M059J (cell line): ENCODE measurements at places on chromosomes 11 and 22.

- DNase-seq = no peak
These were observed 130.8 kb downstream of the GALNT18 start for GRCh38 chr11:11491014-11491413.

- no peak for DNase-seq
These were observed 36.2 kb upstream of the PAK1 start for GRCh38 chr11:77510095-77510494.

GRCh38 chr11:61056981-61057380, 45.3 kb upstream of the CD5 start:
- no peak for DNase-seq

- peak; percentile 53 for DNase-seq
These were observed 764 bp upstream of the PACSIN3 start for GRCh38 chr11:47186700-47187695.

- peak; percentile 61 for DNase-seq
These were observed 17.7 kb downstream of the RBFOX2 start for GRCh38 chr22:36010882-36011281.

- DNase-seq = no peak
These were observed 27.1 kb downstream of the CTNND1 start for GRCh38 chr11:57788703-57789088.

DNA sequence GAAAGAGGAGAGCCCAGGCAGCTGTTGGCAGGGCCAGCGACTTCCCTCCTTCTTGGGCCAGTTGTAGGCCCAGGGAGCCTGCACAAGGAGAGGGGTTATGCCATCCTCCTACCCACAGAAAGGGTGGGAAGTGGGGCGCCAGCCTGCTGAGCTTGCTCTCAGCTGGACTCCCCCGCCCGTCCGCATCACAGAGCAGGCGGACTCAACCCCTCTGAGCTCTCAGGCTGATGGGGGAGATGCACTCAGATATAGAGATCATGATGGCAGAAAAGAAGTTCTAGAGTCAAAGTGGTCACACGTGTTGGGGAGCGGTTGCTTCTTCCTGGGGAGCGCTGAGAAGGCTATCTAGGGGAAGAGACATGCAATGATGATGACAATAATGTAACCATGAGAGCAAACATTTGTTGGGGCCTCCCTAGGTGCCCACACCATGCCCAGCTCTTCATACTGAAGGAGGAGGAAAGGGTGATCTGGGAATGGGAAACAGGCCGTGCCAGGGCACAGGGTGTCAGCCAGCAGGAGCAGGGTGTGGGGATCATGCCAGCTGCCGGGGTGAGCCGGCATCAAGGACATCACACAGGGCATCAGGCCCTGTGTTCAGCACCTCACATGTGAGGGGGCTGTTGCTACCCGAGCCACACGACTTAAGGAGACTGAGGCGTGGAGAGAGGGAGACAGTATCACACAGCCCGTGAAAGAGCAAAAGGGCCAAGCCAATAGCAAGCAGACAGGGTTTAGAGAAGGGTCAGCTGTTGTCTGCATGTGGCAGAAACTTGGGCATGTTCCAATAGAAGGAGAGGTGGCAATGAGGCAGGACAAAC, 7.7 kb downstream of the SLC35E4 start:
- DNase-seq = no peak

DNA sequence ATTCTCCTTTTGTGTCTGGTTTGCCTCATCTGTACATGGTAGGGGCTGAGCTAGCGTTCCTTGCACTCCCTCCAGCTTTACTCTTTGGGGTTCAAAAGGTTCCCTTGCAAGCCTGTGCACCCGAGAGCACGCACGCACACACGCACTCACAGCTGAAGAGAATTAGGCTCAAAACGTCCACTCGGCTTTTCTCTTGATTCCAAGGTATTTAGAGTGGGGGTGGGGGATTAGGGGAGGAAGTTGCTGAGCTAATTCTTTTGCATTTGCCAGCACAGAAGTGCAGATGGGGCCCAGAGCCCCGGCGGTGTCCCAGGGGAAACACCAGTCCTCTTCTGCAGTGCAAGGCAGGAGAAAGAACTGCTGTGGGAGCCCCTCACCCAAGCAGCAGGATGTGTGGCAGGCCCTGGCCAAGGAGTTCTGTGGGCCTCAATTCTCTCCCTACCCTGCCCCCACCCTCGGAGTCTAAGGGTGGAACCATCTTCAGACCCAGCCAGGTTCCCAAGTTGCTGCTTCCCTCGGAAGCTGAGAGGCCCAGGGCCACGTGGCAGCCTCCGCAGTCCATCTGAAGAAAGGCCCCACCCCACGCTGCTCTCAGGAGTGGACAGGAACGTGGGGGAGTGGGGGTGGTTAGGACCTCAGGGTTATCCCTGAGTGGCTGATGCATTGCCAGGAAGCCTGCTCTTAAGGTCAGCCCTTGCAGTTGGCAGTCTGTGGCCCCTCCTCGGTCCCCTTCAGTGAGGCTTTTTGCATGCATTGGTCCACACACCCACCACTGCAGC, 3.8 kb upstream of the KCNQ1OT1 start:
- no peak for DNase-seq

GRCh38 chr22:22787786-22788459, 99.7 kb upstream of the IGLL5 start:
- DNase-seq = peak; percentile 13

GRCh38 chr11:117911694-117912093, 17.5 kb downstream of the TMPRSS13 start:
- no peak for DNase-seq

- peak; percentile 97 for DNase-seq
These were observed 96.6 kb upstream of the AKIP1 start for GRCh38 chr11:8814209-8814922.

GRCh38 chr11:86891036-86891435, 64.2 kb downstream of the FZD4 start:
- no peak for DNase-seq

DNA sequence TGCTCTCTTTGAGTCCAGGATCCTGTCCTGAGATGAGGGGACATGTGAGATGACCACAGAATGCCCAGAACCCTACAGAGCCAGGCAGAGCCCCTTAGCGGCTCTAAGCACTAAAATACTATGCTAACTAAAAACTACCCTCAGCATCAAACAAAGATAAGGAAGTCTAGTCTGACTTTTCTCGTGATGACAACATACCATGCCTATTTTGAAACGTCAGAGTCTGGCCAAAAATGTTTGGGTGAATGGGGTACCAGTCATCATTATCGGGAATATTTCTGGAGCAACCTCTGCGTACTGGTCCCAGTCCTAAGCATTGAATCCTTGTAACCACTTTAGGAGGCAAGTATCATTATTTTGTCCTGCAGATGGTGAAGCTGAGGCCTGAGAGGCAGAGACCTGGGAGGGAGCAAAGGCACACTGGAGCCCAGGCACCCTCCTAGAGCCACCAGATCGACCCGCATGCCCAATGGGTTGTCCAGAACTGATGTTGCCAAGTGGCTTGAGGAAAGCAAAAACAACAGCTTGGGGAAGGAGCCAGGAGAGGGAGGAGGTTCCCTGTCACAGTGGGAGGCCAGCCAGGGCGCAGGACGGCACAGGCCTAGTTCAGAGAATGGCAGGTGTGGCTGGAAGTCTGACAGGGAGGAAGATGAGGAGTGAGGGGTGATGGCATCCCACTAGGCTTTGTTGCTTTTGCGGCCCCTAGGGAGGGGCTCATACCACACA, 7.2 kb upstream of the OSM start:
- no peak for DNase-seq

DNA sequence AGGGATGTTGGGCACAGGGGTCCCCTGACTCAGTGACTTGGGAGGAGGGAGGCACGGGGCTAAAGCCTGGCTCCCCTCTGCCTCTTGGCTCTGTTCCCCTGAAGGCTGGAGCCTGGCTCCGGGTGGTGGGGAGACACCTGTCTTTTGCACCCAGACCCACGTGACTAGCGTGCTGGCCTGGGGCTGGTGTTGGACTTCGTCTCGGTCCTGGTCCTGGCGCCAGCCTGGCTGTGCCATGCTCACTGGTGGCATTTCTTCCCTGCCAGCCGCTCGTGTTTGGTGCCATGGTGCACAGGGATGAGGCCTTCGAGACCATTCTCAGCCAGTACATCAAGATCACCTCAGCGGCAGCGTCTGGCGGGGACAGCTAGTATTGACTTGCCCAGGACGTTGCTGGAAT, 56.7 kb downstream of the GRAMD4 start:
- no peak for DNase-seq

DNA sequence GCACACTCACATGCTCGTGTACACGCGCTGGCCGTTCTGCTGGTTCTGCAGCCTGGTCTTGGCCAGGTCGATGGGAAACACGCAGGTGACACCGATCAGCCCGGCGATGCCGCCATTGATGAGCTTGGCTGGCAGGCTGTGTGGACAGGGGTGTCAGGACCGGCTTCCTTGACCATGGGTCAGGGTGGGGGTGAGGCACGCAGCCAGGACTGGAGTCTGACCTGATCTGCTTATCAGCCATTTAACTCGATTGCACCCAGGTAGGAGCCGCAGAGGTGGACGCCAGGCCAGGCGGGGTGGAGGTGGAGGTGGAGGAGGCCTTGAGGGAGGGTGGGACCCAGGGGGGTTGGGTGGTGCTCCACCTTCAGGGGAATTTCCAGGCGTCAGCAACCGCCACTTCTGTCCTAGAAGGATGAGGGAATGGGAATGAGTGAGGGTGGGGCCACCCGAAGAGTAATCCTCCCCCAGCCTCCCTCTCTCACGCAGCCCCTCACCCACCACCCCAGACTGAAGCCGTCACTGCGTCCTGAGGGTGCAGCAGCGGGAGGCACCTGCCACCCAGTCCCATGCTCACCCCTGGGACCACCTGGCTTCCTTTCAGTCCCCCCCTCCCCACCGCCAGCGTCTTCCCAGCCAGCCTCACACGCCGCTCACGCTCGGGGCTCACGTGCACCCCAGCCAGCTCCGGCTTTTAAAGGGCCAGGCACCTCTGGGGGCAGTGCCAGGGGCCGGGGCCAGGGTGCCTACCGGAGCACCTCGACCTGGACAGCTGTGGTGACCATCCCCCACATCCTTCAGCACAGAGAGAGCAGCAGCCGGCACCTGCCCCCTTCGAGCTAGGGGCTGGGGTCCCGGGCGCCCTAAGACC, 3.1 kb downstream of the SLC25A22 start:
- DNase-seq = no peak

DNA sequence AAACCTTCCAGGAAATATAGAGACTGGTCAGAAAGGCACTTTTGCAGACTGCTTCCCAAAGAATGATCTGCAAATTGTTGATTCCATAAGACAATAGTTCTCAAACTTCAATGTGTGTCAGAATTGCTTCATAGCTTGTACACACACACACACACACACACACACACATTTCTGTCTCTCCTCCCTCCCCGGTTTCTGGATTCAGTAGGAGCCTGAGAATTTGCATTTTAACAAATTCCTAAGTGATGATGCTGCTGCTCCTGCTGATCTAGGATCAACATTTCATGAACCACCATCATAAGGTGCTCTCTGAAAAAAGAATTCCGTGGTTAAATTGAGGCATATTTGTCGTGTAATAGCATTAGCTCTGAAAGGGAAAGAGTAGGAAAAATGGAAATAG, 35.3 kb upstream of the FZD4 start:
- peak; percentile 80 for DNase-seq

GRCh38 chr11:5737670-5738392, 1.6 kb downstream of the OR56B1 start:
- no peak for DNase-seq

DNA sequence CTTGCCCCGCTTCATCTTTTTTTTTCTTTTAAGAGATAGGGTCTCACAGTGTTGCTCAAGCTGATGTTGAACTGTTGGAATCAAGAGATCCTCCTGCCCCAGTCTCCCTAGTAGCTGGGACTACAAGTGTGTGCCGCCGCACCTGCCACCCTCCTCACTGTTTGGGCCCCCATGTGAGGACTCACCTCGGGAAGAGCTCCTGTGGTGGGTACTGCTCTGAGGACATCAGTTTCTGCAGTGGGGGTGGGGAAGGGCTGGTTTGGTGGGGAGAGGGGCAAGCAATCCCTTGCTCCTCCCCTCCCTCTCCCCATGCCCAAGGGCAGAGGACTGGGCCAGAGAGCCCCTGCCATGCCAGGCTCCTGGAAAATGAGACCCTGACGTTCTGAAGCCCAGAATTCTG, 1.5 kb upstream of the SLC16A8 start:
- DNase-seq = no peak

DNA sequence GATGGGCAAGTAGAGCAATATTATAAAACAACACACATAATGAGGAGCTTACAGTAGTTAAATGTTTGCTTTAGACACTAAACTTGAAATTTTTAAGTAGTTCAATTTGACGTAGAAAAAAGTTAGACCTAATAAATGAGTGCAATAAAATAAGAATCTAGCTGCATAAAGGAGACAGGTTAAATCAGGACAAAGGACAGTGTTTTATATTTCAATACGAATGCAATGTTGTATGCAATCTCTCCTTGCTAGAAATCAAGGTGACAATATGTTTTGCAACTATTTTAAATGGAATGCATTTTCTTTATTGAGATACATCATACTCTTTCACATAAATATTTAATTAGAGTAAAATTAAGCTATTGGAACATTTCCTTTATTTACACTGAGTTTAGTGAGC, 267.9 kb downstream of the CASP12 start:
- no peak for DNase-seq

DNA sequence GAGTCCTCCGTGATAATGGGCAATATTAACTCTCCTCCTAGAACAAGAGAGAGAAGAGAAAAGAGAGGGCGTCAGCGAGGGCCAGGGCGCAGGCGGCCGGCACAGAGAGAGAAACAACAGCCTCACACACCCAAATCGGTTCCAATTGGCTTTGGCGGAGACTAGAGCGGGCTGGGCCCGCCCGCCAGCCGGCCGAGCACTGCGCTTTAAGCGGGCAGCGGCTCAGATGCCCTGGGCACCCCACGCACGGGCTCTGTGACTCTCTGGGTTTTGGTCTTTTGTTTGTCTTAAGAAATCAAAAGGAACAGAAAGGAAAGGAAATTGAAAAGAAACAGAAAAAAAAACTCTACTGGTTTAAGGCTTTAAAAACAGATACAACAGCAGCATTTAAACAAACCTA, 17.0 kb downstream of the SLC22A12 start:
- no peak for DNase-seq

DNA sequence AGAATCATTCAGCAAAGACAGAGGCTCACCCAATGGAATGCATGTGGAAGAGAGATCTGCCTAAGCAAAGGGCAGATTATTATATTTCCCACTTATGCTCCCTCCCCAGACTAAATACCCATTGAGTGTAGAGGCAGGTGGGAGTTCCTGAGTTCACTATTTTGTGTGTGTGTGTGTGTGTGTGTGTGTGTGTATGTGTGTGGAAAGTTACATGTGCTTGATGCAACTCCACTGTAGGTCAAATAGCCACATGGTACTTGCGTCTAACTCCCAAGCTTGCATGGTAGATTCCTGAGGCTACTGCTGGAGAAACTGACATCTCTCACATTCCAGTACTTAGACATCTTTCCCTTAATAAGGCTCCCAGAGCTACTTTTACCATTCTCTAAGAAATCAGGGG, 3.4 kb upstream of the COPB1 start:
- DNase-seq = no peak

- no peak for DNase-seq
These were observed 11.5 kb upstream of the ANO1 start for GRCh38 chr11:70066628-70067027.
